ENCODE measurements at places on chromosomes 5 and 9. TPM values are rescaled to one million over a fixed set of nuclear protein-coding genes. Genes with fewer than 3 reads are reported as not detected.

DNA sequence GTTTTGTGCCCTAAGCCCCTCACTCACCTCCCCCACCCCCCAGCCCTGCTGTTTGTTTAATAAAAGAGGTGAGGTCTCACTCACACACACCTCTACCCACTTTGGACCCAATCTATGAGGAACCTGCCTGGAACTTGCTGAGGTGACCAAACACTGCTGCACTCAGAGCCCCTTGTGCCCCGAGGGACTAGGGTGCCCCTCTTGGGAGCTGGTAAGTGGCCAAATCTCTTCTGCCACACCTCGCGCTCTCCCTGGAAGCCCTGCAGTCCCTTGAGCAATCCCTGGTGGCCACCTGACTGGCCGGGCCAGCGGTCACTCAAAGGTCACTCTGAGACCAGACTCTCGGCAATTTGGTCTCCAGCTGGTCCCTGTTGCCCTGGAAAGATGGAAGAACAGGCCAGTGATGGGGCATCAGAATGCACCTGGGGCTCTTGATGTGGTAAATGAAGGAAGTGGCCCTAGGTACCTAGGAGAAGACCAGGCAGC is 157.2 kb downstream of the MED10 start:
- no peak for DNase-seq

DNA sequence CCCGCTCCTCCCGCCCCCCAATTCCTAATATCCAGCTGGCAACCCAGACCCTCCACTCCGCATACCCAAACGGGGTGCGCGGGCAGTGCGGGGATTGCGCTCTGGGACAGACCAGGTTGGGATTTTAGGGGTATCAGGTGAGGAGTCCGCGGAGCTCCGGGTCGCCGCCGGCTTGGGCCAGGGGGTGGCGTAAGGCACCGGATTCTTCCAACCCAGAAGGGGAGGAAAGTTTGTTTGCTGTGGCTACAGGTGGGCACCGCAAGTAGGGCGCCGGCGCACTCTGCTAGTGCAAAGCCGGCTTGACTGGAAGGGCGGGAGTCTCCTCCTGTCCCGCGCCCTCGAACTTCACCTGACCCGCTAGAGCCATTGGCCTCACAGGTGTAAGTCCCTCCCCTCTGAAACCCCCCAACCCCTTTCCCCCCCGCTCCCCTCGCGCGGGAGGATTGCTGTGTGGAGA is 709 bp downstream of the IQGAP2 start:
- DNase-seq: peak; percentile 83

GRCh38 chr9:134564431-134565170 is 77.0 kb upstream of the COL5A1 start:
- DNase-seq: no peak

DNA sequence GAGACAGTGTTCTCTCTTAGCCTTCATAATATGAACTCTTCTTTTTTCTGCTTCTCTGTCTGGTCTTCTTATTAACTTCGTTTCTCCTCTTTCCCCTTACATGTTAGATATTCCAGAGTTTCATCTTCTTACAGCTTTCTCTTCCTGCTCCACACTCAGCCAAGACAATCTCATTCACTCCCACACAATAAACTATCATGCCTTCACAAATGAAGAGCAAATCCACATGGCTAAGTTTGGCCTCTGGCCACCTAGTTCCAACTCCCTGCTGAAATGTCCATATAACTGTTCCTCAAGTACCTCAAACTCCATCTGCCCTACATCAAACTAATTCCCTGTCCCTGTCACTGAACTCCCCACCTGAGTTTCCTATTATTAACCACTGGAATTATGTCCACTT is 18.4 kb downstream of the IL33 start:
- no peak for DNase-seq

DNA sequence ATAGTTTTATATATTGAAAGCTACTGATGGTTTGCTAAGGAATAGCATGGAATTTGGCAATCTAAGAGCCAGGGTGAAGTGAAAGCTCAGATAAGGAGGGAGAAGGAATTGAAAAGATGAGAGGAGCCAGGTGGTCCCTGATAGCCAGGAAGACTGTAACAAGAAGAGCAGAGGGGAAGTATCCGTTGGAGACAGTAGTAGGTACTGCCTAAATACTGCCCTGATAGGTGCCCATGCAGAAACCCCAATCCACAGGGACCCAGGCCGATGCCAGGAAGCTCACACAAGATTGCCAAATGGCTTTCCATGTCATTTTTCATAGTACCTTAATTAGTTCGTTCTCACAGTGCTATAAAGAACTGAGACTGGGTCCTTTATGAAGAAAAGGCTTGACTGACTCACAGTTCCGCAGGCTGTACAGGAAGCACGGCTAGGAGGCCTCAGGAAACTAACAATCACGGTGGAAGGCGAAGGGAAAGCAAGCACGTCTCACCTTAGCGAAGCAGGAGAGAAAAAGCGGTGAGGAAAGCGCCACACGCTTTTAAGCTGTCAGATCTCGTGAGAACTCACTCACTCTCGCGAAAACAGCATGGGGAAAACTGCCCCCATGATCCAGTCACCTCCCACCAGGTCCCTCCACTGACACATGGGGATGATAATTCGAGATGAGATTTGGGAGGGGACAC is 13.0 kb downstream of the ACTL7B start:
- DNase-seq: no peak

DNA sequence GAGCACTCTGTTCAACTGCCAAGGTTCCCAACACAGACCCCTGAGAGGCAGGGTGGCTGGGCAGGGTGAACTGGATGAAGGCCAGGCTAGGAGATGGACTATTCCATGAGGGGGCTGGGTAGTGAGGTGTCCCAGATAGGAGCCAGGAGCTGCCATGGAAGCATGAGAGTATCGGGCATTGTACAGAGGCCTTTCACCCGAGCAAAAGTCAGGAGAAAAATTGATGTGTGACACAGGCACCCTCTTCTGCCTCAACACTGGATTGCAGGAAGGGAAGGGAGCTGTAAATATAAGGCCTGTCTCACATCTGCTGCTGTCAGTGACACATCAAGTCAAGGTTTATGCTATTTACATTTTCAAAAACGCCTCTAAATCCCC is 74.6 kb downstream of the UBAP1 start:
- DNase-seq: no peak

- DNase-seq: no peak
Observed at GRCh38 chr9:100104314-100104713, 5.3 kb downstream of the INVS start.

DNA sequence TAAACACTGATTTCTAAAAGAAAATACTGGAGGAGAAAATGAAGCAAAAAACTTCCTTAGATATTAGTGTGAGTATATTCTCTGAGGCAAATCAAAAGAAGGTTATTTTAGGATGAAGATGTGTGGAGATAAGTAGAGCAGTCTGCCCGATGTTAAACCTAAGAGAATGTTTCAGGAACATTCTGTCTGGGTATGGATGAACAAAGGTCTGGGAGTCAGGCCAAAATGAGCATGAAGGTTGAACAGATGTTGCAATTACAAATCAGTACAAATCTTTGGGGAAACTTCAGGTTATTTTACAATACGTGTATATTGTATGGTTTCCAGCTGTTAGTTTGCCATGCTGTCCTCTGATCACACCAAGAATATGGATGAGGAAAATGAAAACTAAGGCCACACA is 14.4 kb upstream of the CEP78 start:
- DNase-seq: no peak

The TMEM171 gene
- total RNA-seq: not detected

- no peak for DNase-seq
Observed at GRCh38 chr5:90410178-90410762, 714 bp upstream of the CETN3 start.

DNA sequence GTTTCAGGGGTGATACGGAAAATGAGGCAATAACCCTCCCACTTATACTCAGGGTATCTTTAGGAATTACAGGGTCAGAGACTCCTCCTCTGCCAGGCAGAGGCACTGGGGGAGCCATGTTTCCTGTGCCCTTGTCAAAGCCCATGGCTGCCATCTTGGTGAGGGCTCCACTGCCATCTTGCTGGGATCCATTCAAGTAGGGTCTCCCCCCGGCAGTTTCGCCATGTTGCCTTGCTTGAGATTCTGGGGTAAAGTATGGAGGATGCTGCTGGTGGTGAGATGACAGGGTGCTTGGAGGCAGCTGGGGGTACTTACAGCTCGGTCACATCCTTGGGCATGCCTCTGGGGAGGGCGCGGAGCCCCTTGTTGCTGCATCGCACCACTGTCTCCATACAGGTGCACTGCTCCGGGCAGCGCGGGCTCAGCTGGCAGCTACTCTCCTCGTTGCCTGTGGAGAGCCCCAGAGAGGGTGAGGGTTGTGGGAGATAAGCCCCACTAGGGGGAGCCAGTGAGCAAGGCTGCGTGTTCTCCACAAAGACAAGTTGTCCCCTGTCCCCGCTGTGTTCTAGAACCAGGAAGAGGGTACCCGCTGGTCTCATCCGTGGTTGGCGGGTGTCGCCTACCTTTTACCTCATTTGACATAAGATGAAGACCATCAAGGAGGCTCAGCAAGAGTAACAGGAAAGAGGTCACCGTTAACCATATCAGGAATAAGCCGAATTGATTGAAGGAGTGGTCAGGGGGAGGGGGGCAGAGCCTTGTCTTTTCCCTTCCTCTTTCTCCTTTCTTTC is 169.0 kb upstream of the PANK3 start:
- DNase-seq: peak; percentile 43

DNA sequence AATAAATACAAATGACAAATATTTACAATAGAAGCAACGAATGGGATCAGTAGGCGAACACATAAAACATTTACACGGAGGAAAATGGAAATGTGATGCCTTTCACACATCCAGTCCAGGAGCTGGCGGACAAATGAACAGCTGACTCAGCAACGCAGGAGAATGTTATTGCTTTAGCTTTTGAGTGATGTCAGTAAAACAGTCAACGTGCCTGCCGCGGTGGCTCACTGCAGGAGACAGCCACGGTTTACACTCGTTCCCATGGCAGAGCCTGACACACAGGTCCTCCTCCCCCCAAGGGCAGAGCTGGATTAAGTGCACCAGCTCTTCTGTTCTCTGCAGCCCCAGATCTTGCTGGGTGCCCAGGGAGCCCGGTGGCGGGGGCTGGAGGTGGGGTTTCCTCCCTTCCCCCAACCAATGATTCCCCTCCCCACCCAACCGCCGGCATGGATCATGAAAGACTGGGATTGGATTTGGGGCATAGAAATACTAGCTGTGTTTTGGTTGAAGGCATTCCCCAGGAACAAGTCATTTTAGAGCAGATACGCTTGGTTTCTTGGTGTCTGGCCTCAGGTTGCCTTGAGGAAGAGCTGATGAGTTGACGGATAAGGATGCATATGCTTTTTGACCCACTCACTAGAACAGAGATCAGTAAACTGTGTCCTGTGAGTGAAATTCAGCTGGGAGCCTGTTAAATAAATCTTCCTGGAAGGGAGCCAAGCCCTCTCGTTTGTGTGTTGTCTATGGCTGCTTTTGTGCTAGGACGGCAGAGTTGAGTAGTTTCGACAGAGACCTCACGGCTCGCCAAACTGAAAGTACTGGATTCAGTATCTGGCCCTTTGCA is 12.5 kb downstream of the STC2 start:
- no peak for DNase-seq

The CDC20B gene
- total RNA-seq: 0.53 TPM

- no peak for DNase-seq
Observed at GRCh38 chr5:1789834-1790471, 9.7 kb downstream of the MRPL36 start.

The PCDHGB3 gene
- total RNA-seq: 0.09 TPM

DNA sequence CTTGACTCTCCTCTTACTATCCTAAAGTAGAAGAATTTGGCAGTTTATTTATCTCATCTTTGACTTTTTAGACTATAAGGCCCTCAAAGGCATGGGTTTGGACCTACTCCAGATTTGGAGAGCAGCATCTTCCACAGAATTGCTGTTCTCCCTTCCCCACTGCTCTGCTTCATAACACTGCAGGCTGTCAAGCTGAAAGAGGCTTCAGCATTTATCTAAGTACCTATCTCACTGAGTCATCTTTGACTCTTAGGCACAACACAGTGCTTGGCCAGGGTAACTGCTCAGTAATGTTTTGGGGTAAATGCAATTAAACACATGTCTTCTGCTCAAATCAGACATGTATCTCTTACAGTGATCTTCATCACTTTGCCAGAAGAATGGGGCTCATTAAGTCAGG is 60.6 kb downstream of the GRIN3A start:
- no peak for DNase-seq

DNA sequence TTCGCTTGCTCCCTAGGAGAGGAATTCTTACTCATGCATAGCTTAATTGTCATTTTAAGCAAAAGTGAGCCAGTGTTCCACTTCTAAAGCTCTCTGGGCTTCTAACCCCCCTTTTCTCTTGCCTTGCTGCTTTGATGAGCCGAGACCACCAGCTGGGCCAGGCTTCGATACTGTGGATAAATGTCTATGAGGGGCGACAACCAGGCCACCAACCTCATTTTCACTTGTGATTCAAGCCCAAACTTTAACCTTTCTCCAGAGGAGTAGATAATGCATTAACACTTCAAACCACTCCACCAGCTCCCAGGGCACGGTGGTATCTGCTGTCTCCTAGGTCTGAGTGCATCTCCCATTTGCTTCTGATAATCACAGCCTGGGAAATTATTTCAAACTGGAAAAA is 205.6 kb downstream of the PSAT1 start:
- DNase-seq: no peak

DNA sequence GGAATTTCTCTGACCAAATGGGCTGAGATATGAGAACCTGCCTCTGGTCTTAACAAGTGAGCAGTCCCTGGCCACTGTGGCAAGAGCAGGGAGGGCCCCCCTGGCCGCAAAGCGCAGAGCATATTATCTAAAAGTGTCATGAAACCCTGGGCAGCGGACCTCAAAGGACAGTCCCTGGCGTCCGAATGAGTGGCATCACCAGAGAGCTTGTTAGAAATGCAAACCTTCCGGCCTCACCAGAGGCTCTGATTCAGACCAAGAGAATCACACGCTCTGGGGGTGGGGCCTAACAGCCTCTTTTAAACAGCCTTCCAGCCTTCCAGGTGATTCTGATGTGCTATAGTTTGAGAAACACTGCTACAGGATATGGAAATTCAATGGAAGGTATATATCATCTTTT is 10.9 kb downstream of the PTPN3 start:
- no peak for DNase-seq

Measured in activated CD8-positive, alpha-beta memory T cell treated with anti-CD3 and anti-CD28 coated beads, Interleukin-2, amount 10 ng/mL, durations not matched to agents 7 days and 5 days (primary cell).